ENCODE measurements at places on chromosomes 5 and 9. TPM values are rescaled to one million over a fixed set of nuclear protein-coding genes. Genes with fewer than 3 reads are reported as not detected.

The BTNL8 gene
- not detected for total RNA-seq

The ZNF782 gene
- total RNA-seq: 8.9 TPM

The SPATA6L gene
- 0.22 TPM for total RNA-seq

DNA sequence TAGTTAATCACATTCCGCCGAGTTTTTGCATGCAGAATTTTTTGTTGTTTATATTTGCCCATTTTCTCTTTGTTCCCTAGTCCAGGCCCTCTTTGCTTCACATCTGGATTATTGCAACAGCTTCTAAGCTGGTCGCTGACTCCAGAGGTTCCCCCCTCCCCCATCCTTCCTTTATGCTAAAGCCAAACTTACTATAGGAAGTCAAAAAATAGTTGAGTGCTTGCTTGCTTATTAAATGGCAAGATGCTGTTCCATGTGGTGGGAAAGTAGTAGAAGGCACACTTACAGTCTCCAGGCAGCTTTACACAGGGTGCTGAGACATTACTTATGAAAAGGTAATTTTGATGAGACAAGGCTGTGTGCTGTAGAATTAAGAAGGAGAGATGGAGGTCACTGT, 1.3 kb downstream of the ZBTB34 start:
- DNase-seq: peak; percentile 48

GRCh38 chr9:33166231-33167083, 679 bp downstream of the B4GALT1 start:
- DNase-seq: peak; percentile 50

DNA sequence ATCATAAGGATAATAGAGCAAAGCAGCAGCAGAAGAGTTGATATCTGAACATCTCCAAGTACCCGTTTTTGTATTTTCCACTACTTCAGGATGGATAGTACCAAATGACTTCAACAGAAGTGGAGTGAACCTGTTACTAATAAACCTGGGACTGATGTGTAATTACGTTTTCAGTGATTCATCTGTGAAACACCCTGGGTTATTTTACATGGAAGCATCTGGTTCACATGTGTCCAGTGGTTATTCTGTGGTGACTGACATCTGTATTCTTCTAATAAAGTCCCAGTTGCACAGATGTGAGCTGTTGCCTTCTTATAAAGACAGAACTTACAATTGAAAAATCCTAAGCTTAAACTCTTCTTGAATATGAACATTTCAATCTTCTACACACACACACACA, 139.7 kb upstream of the VCAN start:
- DNase-seq: no peak

DNA sequence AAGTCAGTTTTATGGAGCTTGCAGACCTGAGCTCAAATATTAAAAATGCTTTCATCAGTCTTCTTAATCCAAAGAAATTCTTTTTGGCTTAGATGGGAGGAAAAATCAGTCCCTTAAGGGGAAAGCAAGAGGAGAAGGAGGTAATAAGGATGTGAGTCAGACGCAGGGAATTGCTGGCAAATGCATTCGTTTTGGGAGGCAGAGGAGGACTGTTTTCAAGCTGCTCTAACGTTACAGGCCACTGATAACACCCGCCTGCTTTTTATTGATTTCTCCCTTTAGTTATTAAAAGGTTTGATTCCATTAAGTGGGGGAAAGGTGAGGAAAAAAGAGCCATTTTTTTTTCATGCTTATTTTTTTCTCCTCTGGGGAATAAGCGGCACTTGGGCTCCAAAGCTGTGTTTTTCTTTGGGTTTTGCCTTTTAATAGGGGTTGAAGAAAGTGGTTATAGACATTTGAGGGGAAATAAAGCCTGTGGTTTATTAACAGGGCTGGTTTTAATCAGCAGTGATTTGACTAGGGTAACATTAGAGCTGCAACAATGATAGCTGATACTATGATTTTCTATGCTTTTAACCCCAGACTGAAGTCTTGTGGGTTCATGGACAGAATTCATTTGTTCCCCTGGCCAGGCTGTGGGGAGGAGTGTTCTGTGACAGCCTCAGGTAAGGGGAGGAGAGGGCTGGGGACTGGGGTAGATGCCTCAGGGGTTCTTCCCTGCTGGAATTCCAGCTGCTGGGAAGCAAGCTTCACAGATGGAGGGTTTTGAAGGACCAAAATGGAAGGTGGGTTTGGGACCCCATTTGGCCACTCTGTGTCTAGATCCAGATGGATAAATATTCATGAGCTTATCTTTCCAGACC, 225.2 kb downstream of the GAS1 start:
- DNase-seq: no peak

DNA sequence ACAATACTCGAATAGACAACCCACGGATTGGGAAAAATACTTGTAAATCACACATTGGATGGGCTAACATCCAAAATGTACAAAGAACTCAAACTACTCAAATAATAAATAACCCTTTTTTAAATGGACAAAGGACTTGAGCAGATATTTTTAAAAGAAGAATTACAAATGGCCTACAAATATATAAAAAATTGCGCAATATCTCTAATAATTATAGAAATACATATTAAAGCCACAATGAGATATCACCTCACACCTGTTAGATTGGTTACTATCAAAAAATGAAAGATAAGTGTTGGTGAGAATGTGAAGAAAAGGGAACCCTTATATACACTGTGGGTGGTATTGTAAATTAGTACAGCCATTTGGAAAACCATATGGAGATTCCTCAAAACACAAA, 40.8 kb upstream of the ADAMTS19 start:
- no peak for DNase-seq

- peak; percentile 42 for DNase-seq
Observed at GRCh38 chr9:91532325-91532724, 108.7 kb upstream of the NFIL3 start.

DNA sequence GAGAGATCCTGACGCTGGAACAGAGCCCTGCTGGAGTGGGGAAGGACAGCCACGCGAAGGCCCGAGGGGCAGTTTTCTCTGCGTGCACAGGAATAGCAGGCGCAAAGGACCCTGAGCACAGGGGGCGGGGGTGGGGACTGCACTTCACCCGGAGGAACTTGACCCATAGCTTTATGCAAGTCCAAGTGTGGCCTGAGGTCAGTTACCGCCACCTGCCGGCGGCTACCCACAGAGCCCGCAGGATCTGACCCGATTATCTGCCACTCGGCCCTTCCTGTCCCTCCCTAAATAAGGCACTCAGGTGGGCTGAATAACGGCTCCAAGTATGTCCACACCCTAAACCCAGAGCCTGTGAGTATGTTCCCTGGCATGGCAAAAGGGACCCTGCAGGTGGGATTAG, 65.4 kb upstream of the FCN1 start:
- DNase-seq: peak; percentile 64
